GM12891 (cell line): ENCODE measurements at places on chromosomes 3 and 15.

GRCh38 chr3:10283638-10284037 lies 9.1 kb downstream of the GHRL start:
- DNase-seq: no peak

DNA sequence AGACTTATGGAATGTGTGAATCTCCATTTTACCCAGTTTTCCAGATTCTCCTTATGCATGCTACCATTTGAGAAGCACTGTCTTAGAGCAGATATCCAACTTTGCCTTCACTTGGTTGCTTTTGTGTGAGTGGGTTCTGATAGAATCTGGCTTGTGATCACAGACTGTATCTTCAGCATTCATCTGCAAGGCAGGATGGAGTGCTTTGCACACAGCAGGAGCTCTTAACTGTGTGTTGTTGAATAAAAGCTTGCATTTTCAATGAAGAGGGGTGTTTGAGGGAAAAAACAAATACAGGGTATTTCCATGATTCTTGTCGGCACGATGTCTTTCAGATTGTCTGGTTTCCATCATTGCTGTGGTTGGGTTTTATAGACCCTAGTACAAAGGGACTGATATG lies 24.4 kb downstream of the IL1RAP start:
- DNase-seq: no peak

GRCh38 chr15:50183112-50183794 lies 1.3 kb downstream of the SLC27A2 start:
- DNase-seq: peak; percentile 35

GRCh38 chr3:144760831-144761230 lies 789.2 kb downstream of the DIPK2A start:
- no peak for DNase-seq

DNA sequence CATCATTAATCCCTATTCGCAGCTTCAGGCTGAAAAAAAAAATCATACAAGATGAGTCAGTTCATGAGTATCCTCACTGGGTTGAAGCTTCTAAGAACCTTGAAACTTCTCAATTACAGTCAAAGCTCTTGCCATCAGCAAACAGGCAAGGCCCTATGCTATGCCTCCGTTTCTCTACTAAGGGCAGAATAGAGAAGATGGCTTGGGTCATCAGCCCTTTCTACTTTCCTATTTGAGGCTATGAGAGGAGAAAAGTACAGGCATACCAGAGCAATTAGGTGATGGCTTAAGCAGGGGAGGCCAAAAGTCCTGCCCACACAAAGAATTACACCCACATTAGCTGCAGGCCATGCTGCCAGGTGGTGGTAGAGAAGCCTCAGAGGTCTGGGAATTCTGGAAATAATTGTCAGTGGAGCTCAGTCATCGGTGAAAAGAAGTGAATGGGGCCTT lies 89.0 kb downstream of the MRPL46 start:
- DNase-seq: no peak

- DNase-seq: no peak
Measured at GRCh38 chr3:128835096-128835495, 44.3 kb upstream of the ACAD9 start.

DNA sequence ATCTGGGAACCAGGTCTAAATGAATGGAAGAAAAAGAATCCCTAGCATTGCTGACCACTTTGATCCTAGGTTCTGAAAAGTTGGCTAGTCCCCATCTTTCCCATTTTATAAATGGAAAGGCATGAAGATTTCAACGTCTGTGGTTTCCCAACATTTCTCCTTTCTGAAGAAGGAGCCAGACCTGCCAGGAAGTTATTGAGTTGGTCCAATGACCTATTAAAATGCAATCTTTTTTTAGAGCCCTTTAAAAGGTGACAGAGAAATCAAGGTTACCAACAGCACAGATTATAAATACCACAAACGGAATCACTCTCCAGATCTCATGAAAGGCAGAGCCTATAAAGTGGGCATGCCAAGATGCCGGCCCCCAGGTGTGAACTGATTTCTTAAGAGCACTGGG lies 505.6 kb upstream of the THBS1 start:
- DNase-seq: no peak

DNA sequence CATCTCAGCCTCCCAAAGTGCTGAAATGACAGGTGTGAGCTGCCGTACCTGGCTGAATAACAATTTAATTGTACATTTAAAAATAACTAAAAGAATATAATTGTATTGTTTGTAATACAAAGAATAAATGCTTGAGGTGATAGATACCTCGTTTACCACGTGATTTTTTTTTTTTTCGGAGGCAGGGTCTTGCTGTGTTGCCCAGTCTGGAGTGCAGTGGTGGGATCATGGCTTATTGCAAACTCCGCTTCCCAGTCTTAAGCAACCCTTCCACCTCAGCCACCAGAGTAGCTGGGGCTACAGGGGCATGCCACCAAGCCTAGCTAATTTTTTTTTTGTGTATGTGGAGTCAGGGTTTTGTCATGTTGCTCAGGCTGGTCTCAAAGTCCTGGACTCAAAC lies 15.8 kb downstream of the MFN1 start:
- no peak for DNase-seq

GRCh38 chr3:48652923-48653715 lies 9.6 kb downstream of the CELSR3 start:
- DNase-seq: no peak

- no peak for DNase-seq
Measured at GRCh38 chr15:72889545-72889944, 106.0 kb upstream of the ADPGK start.

DNA sequence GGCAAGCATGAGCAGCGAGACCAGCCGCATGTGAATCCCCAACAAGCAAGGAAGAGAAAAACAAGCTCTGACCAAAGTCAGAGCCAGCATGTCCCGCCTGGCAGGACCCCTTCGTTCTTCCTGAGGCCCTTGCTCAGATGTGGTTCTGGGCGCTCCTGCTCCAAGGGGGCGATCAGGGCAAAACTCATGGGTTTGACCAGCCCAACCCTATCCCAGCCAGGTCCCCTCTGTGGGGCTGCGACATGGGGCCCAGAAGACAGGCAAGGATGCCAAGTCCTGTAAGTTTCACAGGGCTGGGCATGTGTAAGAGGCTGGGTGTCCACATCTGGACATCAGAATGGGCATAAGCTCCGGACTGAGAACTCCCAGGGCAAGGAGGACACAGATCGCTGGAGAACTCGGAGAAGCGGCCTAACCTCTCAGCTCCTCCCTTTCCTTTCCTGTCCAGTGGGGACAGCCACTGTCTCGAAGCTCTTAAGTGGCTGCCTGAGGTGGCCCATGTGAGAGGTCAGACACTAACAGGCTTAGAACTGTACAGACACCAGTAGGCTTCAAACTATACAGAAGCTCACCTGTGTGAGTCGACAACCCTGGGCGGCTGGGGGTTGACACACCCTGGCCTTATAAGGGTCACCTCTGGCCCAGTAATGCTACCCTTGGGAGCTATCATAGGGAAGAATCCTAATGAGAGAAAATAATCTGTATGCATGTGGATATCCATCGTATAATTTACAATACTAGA lies 48.9 kb downstream of the XXYLT1 start:
- DNase-seq: no peak
